ENCODE measurements at places on chromosomes 2 and 18.

DNA sequence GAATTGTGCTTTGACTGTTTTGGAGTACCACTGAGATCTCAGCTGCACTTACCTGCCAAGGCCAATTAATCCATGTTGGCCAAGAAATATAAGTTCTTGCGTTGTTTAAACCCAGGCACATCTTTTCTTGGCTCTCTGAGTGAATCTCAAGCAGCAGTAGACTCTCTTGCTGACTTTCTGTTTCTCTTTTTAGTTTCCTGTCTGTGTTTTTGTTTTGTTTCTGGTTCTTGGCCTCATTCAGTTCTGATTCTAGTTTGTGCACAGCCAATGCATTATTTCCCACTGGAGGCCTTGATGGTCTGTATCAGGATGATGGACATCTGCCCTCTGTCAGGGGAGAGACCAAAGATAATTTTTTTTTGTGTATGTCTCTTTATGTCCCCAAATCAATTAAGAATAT lies 379.4 kb downstream of the CDH2 start:
- DNase-seq: no peak

- DNase-seq: peak; percentile 88
These were observed 5.7 kb downstream of the PTMA start for GRCh38 chr2:231713730-231714638.

DNA sequence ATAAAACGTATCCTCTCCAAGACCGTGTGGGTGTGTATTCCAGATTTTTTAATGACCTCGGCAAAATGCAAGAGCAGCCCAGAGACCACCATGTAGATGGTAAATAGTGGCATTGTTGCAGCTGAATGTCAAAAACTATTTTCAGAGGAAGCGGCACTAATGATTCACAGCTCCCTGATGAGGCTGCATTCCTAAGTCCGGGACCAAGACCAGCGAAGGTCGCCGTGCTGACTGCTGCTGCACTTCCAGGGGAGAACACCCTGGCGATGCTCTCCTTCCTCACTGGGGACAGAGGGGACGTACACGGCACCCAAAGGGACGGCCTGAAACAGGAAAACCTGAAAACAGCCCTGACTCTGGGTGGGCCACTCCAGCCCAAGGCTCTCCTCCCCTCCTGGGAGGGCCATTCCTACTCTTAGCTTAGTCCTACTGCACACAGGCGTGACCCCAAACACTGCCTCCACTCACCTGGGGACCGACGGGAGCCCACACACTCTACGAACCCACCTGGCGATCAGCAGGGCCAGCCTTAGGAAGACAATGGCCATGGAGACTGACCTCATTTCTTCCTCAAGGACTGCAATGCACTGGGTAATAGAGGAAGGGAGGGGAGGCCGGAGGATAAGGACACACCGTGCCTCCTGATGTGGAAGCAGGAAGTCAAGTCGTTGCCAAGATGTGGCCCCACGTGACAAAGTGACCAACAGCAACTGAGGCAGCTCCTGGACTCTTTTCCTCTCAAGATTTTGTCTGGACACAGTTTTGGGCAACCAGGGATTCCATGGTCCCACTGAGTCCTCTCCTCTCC lies 82.8 kb downstream of the ZNF516 start:
- no peak for DNase-seq

GRCh38 chr18:56380685-56381084 lies 257.7 kb downstream of the TXNL1 start:
- DNase-seq: no peak

GRCh38 chr2:18119883-18120282 lies 241.4 kb downstream of the KCNS3 start:
- DNase-seq: no peak

GRCh38 chr2:71250935-71251334 lies 24.0 kb upstream of the PAIP2B start:
- DNase-seq: no peak

- DNase-seq: no peak
These were observed 772.2 kb upstream of the CHAC2 start for GRCh38 chr2:52995424-52995823.

DNA sequence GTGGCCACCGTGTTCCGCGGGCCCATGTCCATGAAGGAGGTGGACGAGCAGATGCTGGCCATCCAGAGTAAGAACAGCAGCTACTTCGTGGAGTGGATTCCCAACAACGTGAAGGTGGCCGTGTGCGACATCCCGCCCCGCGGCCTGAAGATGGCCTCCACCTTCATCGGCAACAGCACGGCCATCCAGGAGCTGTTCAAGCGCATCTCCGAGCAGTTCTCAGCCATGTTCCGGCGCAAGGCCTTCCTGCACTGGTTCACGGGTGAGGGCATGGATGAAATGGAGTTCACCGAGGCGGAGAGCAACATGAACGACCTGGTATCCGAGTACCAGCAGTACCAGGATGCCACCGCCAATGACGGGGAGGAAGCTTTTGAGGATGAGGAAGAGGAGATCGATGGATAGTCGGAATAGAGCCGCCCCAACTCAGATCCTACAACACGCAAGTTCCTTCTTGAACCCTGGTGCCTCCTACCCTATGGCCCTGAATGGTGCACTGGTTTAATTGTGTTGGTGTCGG lies 17.7 kb downstream of the TUBB6 start:
- DNase-seq: no peak

Data from stimulated activated CD4-positive, alpha-beta T cell treated with anti-CD3 and anti-CD28 coated beads, Interleukin-12 subunit alpha, Interleukin-12 subunit beta, amount 100 ng/mL, for 48 hours (primary cell).